ENCODE measurements at places on chromosomes 7 and 10.

GRCh38 chr7:95684037-95684436 is 87.7 kb upstream of the PDK4 start:
- DNase-seq = no peak

- no peak for DNase-seq
Observed at GRCh38 chr10:91925022-91925320, 1.4 kb downstream of the BTAF1 start.

DNA sequence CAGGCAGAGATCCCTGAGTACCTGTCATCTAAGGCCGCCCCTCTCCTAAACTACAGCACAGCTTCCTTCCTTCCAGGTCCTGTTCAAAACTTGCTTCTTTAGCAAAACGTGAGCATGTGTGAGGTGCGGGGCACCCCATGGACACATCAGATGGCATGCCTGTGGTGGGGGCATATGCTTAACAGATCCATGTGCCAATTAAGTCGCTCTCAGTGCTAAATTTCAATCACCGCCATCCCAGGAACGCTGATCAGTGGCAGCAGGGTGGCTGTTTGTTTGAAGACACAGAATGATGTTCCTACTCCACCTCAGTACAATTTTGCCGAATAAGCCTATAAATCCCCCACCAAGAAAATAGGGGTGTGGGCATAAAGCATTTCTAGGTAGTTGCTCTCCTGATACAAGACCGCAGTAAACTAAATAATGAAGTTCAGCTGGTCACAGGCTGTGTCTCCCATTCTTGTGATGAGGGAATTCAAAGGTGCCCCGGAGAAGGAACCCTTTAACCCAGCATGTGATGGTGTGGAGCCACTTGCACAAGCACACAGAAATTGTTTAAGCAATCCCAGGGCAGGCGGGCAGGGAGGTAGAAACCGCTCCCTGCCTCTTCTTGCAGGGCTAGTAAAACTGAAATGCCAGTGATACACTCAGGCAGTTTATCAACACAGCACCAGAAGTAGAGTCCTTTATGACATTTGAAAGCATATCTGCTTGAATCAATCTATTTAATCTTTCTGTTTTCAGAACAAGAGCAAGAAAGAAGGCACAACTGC is 205.7 kb downstream of the SORCS1 start:
- DNase-seq = no peak

GRCh38 chr7:2120251-2120660 is 112.5 kb downstream of the MAD1L1 start:
- peak; percentile 29 for DNase-seq

GRCh38 chr10:117622471-117623184 is 80.1 kb downstream of the EMX2 start:
- no peak for DNase-seq

DNA sequence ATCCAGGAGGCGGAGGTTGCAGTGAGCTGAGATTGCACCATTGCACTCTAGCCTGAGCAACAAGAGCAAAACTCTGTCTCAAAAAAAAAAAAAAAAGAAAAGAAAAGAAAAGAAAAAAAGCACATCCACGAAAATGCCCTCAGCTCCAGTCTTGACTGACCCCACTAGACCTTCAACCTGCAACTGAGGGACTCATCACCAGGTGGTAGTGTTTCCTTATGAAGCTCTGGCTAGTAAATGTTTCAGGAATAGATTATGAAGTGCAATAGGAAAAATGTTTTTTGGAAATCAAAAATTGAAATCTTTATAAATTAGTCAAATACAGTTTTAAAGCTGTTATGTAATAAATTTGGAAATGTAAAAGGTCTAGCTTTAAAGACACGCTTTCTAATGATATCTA is 22.4 kb downstream of the TLL2 start:
- no peak for DNase-seq

GRCh38 chr10:95279042-95279820 is 11.6 kb downstream of the PDLIM1 start:
- no peak for DNase-seq

GRCh38 chr7:23220690-23221305 is 25.8 kb upstream of the GPNMB start:
- no peak for DNase-seq

GRCh38 chr7:151349507-151349853 is 7.9 kb downstream of the NUB1 start:
- DNase-seq = no peak

DNA sequence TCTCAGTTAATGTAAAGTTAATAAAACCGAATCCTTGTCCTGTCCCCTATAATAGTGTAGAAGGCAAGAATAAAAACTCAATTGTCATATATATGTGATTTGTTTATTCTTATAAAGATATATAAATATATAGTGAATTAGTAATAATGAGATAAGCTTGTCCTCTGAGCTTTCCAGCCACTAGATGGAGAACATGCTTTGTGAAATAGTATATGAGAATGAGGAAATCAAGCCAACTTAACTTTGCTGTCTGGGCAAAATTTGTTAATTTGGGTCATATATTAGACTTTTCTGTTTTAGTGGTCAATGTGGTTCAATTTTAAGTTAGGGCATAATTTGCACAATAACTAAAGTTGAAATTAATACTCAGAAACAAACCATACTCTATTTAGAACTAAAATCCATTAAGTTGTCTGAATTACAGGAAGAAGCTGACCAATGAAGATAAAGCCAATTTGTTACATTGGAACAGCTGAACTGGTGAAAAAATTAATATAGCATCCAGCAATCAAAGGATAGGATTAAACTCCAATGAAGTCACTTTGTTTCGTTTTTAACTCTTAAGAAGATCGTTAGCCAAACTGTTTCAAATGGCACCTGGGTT is 595.0 kb downstream of the ARL4A start:
- DNase-seq = no peak

GRCh38 chr10:127207081-127207480 is 10.7 kb upstream of the INSYN2A start:
- DNase-seq = no peak

DNA sequence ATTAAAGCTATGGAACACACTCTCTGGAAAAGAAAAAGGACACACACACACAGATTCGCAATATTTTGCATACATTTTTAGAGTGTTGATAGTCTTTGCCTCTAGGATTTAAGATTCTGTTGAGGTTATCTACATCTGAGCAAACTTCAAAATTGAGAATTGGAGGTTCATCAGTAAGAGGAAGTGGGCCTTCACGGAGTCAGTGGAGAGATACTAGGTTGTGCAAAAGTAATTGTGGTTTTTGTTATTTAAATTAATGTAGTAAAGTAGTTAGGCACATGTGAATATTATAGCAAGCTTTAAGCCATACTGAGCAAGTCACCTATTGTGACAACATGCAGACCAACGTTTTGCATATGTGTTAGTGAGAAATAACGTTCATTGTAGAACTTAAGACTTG is 19.8 kb upstream of the NXPH1 start:
- DNase-seq = no peak

DNA sequence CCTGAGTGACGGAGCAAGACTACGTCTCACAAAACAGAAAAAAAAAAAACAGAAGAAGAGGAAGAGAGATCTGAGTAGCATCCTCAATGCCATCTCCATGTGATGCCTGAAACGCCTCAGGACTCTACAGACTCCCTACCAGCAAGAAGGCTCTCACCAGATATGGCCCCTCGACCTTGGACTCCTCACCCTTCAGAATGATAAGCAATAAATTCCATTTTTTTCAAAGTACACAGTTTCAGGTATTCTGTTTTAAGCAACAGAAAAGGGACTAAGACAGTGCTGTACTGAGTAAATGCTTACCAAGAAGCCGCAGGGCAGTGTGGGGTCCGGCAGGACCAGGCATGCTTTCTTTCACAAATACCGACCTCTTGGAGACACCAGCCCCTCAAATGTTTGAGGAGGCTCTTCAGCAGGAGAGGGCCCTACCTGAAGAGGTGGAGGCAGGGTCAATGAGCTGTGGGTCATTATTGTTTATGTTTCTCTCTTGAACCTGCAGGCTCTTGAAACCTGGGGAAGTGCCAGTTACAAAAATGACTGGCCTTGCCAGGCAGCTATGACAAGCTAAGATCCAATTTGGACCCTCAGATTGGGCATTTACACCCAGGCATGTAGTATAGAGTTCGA is 204.1 kb upstream of the LYZL1 start:
- DNase-seq = no peak

DNA sequence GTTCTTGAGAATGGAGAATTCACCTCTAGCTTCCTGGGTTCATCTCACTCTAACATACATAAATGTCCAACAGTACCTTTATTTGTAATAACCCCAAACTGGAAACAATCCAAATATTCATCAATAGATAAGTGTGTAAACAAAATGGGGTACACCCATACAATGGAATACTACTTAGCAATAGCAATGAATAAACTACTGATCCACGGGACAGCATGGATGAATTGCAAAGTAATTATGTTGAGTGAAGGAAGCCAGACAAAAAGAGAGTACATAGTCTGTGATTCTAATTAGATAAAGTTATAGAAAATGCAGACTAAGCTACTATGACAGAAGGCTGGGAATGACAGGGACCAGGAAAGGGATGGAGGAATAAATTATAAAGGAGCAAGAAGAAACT is 391.3 kb downstream of the CCSER2 start:
- DNase-seq = no peak

GRCh38 chr7:135386181-135386580 is 123.7 kb downstream of the CNOT4 start:
- no peak for DNase-seq

DNA sequence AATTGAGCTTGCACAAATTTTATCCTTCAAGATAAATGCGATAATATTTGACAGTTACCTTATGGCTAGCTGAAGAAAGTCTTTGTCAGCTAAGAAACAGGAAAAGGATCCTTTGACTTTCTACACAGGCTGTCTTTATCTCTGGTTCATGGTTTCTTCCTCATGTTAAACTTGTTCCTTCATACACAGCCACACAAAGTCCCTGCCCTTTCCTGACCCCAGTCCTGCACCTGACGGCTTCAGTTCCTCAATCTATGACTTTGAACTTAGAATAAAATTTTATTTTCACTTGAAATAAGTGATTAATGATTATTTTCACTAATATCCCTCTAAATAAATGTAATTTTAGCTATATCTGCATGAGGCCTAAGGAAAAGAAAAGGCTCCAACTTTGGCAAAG is 77.8 kb upstream of the PRSS1 start:
- no peak for DNase-seq

DNA sequence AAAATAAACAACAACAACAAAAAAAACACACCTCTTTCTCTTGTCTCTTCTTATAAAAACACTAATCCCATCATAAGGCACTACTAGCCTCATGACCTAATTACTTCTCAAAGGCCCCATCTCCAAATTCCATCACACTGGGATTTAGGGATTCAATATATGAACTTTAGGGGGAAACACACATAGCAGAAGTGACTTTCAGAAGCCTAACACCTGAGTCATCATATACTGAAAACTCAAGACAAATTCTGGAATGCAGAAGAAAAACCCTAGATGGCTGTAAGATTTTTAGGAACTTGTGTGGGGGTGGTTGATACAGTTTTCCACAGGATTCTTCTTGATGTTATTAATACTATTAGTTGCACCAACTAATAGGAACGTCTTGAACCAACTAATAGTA is 33.7 kb upstream of the CSTF2T start:
- no peak for DNase-seq

GRCh38 chr7:149281508-149282330 is 19.7 kb downstream of the ZNF783 start:
- no peak for DNase-seq

GRCh38 chr7:29894256-29894655 is 87.9 kb downstream of the WIPF3 start:
- no peak for DNase-seq

DNA sequence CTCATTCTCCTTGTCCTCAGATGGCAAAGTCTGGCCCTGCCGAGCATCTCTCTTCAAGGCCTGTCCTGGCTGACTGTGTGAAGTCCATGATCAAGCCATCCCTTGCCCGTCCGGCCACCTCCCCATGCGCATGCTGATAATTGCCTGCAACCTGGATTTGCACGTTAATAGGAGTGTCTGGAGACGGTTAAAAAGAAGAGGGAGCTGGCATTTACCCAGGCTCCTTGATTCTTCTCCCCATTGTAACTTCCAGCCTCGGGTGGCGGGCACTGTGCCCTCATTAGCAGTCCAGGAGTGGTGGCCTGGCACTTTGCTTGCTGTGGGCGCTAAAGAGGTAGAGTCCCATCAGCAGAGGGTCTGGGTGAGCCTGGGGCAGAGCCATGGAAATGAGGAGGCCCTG is 157.4 kb downstream of the C10orf105 start:
- no peak for DNase-seq

DNA sequence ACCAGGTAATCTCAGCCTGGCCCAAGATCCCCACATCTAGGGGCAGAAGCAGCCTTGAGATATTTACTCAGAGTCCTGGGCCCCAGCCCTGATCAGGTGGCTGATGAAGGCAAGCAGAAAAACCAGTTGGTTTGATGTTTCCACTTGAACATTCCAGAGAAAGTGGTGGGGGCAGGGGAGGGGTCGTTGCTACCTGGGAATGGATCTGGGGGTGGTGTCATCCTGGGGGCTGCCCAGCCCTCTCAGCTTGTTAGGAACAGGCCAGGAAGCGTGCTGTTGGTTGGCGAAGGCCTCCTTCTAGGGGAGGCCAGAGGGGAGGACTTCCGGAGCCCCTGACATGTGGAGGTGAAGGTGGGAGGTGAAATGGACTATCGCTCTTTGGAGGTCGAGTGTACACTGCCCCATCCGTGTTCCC is 3.7 kb upstream of the ABHD11 start:
- no peak for DNase-seq

GRCh38 chr10:12729885-12730284 is 271.6 kb downstream of the CCDC3 start:
- no peak for DNase-seq

GRCh38 chr7:28669330-28669729 is 257.0 kb downstream of the CREB5 start:
- no peak for DNase-seq

GRCh38 chr10:34661580-34661979 is 153.5 kb downstream of the PARD3 start:
- DNase-seq = no peak

GRCh38 chr7:32250003-32250402 is 179.8 kb upstream of the PDE1C start:
- no peak for DNase-seq

DNA sequence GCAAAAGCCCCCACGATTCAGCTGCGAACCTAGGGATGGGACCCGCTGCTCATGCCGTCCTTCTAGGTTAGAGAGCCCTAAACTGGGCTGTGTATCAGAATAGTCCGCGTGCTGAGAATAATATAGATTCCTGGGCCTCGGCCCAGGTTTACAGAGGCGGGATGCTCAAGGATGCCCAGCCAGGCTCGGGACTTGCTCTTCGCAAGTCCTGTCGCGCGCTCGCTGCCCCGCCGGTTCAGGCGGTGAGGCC is 266 bp upstream of the STMP1 start:
- no peak for DNase-seq

GRCh38 chr10:33489501-33490176 is 155.2 kb upstream of the NRP1 start:
- no peak for DNase-seq

GRCh38 chr10:28558923-28559508 is 26.1 kb downstream of the WAC start:
- DNase-seq = no peak

GRCh38 chr10:133401500-133401899 is 7.5 kb downstream of the MTG1 start:
- no peak for DNase-seq

GRCh38 chr10:1036341-1036791 is 10.7 kb upstream of the IDI2 start:
- DNase-seq = no peak

- DNase-seq = no peak
Observed at GRCh38 chr7:65798111-65799075, 74.5 kb upstream of the VKORC1L1 start.

All from stimulated activated CD8-positive, alpha-beta memory T cell treated with anti-CD3 and anti-CD28 coated beads, Interleukin-4, amount 100 ng/mL, for 4 hours (primary cell).